ENCODE measurements at places on chromosomes 11 and 22.

GRCh38 chr11:108606070-108606469 is 12.5 kb upstream of the EXPH5 start:
- no peak for DNase-seq

- DNase-seq, result no peak
These were observed 961 bp downstream of the SUSD2 start for GRCh38 chr22:24181996-24182899.

DNA sequence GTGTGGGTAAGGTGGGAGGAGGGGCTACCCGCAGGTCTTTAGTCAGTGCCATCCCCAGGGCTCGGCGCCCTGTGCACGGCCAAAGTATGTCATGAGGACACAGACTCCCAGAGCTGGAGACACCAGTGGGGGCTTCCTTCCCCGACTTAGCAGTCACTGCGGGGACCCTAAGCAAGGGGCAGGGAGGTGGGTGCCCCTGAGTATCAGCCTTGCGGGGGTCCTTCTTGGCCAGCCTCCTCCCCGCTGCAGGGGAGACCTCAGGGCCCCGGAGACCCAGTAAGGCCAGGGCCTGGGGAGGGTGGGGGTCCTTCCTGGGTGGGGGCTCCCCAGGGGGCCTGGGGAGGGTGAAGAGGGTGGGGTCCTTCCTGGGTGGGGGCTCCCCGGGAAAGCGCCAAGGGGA is 673.8 kb downstream of the BRD1 start:
- DNase-seq, result no peak

DNA sequence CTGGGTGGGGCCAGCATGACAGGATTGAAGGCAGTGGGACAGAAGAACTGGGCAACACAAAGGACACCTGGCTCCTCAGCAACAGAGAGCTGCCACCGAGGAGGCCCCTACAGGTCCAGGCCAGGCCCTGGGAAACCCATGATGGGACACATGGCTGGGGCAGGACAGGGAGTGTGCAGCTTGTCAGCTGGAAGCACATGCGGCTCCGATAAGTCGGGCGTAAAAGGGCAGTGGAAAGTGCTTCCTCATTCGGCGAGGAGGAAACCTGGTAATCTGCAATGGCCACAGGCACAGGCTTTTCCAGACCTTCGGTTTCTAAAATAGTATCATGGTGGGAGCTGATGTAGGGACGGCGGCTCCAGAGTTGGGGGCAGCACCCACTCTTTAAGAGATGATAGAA is 16.5 kb downstream of the GNAZ start:
- DNase-seq, result no peak

- no peak for DNase-seq
These were observed 7.1 kb downstream of the ACAD8 start for GRCh38 chr11:134260503-134260902.

DNA sequence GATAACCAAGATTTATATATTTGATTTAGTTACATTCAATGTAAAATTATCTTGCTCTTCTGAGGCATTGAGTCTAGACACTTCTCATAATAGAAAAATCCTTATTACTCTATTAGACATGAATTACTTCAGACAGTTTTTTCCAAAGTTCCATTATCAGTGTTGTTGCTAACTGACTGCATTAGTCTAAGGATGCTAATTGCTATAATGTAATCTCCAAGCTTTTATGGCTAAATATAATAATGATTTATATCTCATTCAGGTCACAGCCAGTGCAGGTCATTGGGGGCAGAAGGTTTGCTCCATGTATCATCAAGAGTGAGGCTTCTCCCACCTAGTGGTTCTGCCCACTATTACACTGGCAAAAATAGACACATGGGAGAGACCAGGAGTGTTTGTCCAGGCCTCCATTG is 377.2 kb upstream of the DDI1 start:
- no peak for DNase-seq

GRCh38 chr22:39671936-39672335 is 101.4 kb downstream of the CACNA1I start:
- no peak for DNase-seq
